ENCODE measurements at places on chromosomes 11 and 22.

GRCh38 chr22:26404851-26405421, 24.1 kb upstream of the ASPHD2 start:
- DNase-seq = no peak

DNA sequence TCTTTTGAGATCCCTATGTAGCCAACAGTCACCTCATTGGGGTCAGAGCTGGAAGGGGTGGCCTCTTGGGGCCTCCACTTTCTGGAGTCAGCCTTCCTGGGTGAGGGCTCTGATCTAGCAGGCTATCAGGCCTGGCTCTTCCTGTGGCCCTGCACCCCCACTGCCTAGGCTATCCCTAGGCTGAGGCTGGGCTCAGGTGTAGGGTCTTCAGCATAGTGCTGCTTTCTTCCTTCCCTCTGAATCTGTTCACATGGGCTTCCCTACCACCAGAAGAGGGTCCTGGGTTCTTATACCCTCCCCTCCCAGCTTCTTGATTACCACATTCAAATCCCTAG, 456 bp upstream of the SPI1 start:
- no peak for DNase-seq

GRCh38 chr11:67600324-67601029, 6.3 kb upstream of the NDUFV1 start:
- DNase-seq = no peak

- DNase-seq = no peak
Measured at GRCh38 chr22:39721206-39722031, 150.9 kb downstream of the CACNA1I start.

DNA sequence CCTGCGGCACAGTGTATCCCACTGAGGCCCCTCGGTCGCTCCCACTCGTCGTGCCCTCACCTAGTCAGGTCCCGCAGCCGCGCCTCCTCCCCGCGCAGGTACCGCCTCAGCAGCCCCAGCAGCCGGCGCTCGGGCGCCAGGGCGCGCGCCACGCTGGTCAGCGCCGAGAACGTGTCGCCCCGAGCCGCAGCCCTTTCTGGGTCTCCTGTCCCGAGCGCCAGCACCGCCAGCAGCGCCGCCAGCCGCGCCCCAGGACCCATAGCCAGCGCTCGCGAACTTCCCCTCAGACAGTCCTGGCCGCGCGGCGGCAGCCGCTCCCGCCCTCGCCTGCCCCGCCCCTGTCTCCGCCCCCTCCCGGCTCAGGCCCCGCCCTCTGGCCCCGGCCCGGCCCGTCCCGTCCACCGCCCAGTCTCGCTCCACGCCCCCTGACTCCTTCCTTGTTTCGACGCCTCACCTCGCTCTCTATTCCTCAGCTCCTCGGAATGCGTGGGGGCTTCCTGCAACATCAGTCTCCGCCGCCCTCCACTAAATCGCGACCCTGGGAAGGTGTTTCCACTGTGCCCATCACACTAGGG, at the start of gene P4HA3:
P4HA3 (minus strand) TSS at position 289 of the 575 bp plus-strand sequence; CDS start at position 260, 29 bp downstream.
- no peak for DNase-seq

- no peak for DNase-seq
Measured at GRCh38 chr11:94332814-94333213, 28.4 kb downstream of the IZUMO1R start.

DNA sequence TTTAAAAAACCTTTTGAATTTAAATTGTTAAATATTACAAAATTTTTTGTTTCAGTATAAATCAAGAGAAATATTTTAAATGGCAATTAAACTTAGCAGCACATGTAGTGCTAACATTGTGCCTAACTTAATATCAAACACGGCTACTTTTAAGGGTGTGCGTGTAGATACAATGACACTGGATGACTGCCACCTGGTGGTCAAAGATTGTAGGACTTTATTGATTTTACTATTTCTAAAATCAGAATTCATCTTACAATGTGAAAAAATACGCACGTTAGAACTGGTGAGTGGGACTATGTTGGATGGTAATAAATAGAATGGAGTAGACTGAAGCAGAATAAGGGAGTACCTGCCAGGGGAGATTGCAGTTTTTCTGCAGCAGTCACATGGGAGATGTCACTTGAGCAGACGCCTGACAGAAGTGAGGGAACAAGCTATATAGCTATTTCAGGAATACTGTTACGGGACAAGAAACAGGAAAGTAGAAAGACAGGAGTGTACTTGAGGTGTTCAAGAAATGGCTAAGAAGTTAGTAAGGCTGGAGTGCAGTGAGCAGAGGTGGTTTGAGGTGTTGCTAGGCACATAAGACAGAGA, 52.9 kb downstream of the UVRAG start:
- DNase-seq = peak; percentile 15

DNA sequence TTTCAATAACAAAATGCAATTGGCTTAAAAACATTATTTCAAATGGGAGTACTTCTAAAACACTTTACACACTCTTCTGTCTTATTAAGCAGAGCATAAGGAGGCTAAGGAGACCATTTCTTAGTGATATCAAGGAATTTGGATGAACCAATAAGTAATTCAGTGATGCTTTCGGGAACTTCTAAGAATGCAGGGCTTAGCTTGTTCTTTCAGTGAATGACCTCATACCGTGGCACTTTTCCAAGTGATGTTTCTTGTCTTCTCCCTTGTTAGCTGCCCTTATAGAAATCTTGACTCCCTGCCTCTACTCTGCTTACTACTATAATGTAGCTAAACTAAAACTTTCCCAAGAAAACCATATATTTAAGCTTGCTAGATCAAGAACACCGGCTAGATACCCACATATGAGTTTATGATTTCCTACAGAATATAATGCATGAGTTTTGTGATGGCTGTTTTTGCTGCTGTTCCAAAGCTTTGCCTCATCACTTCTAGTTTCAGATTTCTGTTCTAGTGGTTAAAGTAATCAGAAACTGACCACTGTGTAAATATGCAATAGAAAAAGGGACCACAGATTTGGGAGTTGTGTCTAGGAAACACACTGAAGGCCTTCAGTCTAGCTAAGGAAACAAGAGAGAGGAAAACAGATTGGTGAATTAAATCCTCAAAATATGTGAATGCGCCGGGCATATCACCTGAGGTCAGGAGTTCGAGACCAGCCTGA, 37.5 kb upstream of the STK33 start:
- peak; percentile 74 for DNase-seq

- DNase-seq = no peak
Measured at GRCh38 chr11:14340721-14341120, 18.3 kb downstream of the RRAS2 start.

DNA sequence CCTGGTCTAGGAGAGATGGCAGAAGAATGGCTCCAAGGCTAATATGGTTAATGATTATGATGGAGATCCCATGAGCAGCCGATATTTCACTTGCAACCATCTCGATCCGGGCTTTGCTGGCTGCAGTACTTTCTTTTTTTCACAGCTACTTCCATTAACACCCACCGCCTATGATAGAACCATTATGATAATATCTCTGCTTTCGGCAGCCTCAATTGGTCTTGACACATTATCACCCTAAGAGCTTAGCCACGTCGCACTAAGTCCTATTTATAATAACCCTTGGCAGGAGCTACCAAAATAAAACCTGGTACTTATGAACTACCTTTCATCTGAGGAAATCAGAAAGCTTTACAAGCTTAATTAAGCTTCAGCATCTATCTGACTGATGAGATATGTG, 7.6 kb upstream of the FJX1 start:
- DNase-seq = no peak

GRCh38 chr11:126312961-126313360, 9.1 kb downstream of the DCPS start:
- DNase-seq = no peak

GRCh38 chr22:26462641-26463040, 20.9 kb downstream of the HPS4 start:
- no peak for DNase-seq

GRCh38 chr11:117838901-117839300, 14.4 kb upstream of the FXYD2 start:
- DNase-seq = no peak

- no peak for DNase-seq
Measured at GRCh38 chr11:27465629-27466028, 7.0 kb downstream of the LGR4 start.

DNA sequence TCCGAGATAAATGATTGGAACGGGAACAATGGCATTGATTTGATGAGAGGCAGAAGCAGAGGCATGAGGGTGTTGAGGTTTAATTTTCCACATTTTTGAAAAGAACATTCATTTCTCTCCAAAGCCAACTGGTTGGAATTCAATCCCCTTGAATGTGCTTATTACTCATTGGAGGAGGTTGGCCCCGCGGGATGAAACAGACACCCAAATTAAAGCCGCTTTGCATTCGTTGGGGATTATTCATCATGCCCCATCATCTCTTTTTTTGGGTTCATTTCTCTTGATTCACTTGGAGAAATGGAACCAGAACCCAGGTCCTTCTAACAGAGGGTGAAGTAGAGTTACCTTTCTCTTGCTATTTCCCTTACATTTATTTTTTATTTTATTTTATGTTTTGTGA, 47.6 kb upstream of the PARVG start:
- DNase-seq = no peak

- no peak for DNase-seq
Measured at GRCh38 chr11:133816146-133816870, 29.0 kb downstream of the SPATA19 start.

- no peak for DNase-seq
Measured at GRCh38 chr11:85826116-85826855, 15.3 kb upstream of the SYTL2 start.

GRCh38 chr11:126766440-126766839, 234.1 kb downstream of the KIRREL3 start:
- DNase-seq = no peak

- no peak for DNase-seq
Measured at GRCh38 chr11:80196932-80197554, 756.2 kb upstream of the TENM4 start.

DNA sequence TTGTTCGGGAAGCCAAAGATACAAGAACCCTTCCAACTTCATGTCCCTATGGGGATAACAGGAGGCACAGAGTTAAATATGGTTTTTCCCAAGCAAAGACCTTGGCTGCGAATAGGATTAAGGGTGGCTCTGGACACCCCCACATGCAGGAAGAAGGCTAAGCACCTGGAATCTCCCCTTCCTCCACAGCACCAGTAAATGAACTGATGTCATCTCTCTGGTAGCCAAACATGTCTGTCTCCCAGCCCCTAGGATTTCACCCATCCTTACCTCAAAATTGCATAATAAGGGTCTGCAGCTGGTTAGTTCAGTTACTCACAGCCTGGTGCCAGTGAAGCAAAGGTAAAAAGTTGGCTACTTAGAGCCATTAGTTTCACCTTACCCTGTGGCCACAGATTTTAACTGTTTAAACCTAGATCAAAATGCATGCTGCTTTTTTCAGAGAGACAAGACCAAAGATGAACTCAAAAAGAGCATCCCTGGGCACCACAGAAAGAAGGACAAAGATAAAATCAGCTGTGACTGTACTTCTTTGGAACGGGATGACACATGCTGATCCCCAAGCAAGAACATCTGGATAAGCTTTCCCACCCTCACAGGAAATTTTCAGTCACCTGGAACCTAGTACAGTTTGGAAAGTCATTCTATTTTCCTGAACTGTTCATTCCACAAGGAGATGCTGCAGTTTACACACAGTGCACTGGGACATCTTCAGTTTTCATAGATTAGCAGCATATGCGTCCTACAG, 77.2 kb upstream of the AKIP1 start:
- DNase-seq = no peak

DNA sequence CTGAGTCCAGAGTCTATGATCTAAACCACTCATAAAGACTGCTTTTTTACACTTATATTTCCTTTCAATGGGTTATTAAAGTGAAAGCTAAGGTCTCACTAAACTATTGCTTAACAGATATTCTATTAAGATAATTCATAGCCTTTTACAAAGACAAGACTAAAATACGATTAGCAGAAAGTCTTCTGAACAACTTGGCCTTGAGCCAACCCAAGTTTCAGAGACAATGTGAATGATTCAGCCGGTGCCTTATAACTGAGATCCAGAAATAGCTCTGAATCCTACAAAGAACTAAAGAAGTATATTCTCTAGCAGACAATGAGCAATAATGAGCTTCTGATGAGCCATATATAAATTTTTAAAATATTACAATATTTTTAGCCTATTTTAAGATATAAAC, 41.5 kb upstream of the CARD18 start:
- peak; percentile 70 for DNase-seq

DNA sequence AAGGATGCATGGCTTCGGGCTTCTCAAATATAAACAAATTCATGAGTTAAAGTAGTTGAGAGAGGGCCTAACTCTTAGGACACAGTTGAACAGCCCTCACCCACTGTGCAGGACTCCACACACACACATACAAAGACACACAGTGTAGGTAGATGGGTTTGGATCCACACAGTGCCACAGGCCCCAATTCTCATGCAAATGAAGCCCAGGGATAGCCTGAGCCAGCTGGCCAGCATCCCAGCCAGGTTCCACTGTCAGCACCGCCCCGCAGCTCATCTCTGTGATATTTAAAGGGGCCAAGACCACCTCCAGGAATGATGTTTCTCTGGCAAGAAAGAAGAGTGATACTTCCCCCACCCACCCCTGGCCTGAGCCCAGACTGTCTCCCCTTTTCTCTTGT, 11.7 kb downstream of the SLC35C1 start:
- no peak for DNase-seq

GRCh38 chr11:62546244-62546928, at the start of gene AHNAK:
AHNAK (minus strand) TSS chr11:62546806; CDS start chr11:62536098, 10,708 bp downstream.
- no peak for DNase-seq

- DNase-seq = no peak
Measured at GRCh38 chr11:133999355-133999754, 42.6 kb upstream of the IGSF9B start.

GRCh38 chr22:46966846-46967245, 204.4 kb downstream of the TBC1D22A start:
- DNase-seq = no peak

- no peak for DNase-seq
Measured at GRCh38 chr22:29674121-29674520, 45.7 kb upstream of the CABP7 start.

DNA sequence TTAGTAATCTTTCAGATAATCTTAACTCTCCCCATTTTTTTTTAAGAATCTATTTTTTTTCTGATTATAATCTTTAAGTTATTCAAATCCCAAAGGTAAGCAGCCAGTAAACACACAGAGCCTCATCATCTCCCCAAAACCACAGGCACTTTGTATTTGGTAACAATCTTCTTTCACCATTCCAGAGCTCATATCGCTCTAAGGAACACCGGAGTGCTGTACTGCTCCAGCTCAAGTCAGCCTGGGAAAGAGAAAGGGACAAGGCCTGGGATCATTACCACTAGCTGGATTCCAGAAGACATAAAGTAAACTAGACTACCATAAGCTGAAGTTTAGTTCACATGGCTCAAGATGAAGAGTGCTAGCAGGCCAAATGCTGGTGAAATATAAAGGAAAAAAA, 73.0 kb upstream of the APOA1 start:
- DNase-seq = no peak

DNA sequence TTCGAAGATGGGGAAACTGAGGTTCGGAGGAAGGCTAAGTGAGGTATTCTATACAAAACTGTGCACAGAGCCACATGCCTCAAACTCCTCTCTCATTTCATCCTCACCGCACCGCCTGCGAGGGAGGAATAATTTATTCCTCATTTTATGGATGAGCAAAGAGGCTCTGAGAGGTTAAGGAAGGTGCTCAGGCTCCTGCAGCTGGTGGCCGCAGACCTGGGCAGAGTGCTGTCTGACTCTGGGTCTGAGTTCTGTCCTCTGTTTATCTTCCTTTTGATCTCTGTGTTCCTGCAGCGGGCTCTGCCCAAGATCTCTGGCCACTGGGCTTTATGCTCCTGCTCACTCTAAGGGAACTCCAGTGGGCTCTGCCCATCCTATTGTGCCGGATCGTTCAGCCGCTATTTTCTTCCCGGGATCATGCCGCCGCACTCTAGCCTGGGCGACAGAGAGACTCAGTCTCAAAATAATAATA, 59.5 kb downstream of the MCM5 start:
- DNase-seq = no peak
